T-helper 1 cell (primary cell): ENCODE measurements at places on chromosomes 5 and 9.

DNA sequence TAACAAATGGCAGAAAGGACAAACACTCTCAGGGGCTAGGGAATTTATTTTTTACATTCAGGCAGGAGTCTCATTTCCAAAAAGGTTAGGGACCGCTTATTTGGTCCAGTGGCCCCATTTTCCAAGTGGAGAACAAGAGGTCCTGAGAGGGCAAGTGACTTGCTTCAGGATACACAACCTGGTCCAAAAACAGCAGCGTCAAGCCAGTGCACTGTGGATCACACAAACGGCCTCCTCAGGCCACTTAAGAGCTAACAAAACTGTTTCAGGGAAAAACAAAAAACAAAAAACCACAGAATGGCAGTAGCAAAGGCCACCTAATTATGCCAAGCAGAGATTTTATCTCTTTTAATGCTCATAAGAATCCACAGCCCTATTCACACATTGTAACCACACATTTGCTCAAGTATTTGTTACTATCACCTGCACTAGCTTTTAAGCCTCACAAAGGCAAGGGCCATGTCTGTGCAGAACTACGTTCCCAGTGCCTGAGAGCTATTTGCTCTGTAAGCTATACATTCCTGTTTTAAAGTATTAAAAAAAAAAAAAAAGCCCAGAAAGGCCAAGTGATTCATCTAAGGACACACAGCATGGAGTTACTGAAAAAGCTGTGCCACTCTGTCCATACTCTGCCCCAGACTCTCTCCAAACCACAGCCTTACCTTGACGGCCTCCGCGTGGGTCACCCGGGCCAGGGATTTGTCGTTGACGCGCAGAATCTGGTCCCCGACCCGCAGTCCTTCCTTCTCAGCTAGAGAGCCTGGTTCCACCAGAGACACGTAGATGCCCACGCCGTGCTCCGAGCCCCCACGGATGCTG, 1.5 kb downstream of the WHRN start:
- no peak for DNase-seq

GRCh38 chr9:95511952-95512708, 4.6 kb downstream of the PTCH1 start:
- DNase-seq, result no peak

DNA sequence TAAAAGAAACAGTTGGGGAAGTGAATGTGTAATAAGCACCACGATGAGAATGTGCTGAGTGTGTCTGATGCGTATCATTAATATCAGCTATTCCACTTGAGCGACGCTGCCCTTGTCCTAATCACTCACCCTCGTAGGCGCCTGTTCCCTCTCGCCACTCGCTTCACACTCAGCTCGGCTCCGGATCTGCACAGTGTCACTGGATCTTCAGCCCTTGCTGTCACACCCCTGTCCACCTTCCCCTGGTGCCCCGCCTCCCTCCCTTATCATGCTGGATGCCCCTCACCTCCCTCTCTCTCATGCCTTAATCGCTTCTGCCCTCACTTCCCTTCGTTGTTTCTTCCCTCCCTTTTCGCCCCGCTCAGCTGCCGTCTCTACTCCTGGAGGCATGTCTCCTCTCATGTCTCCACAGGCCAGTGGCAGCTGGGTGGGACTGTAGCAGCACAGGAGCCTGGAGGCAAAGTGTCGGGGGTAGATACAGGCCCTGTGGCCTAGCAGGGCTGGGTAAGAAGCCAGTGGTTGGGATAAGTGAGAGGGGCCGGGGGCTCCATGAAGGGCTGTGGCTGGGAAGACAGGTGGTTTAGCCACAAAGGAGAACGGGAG, 43.5 kb downstream of the ANKDD1B start:
- DNase-seq, result no peak

GRCh38 chr5:158463188-158463587, 604.2 kb upstream of the CLINT1 start:
- DNase-seq, result no peak

- no peak for DNase-seq
These were observed 33.4 kb upstream of the NCS1 start for GRCh38 chr9:130138791-130139190.

DNA sequence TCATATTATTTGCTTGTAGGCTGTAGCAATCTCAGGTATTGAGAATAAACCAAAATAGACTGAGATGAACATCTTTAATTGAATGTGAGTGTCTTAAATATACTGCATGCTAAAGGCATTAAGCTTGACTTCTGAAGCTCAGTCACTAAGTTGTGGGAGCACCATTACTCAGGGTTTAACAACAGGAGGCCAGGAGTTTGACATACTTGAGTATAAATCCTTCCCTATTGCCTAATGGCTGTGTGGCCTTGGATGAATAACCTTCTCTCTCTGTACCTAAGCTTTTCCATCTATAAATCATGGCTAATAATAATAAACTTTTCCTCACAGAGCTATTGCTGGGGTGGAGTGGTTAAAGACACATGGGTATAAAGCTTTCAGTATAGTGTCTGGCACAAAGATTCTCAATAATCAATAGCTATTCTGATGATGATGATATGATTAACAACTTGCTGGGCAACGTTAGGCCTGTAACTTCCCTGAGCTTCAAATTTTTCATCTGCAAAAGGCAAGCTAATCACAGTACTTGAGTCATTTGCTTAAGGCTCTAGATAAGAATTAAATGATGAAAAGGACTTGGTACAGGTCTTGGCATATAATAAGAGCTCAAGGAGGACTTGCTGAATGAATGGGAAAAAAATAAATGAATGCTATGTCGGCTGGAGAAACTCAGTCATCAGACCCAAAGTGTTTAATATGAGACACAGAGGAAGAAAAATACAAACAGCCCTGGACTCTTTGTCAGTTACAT, 174.0 kb upstream of the IL12B start:
- no peak for DNase-seq

GRCh38 chr9:91386765-91387164, 25.0 kb upstream of the AUH start:
- no peak for DNase-seq

- no peak for DNase-seq
These were observed 467.5 kb downstream of the DTWD2 start for GRCh38 chr5:118520771-118521415.

GRCh38 chr5:14331386-14331781, 188.2 kb downstream of the TRIO start:
- DNase-seq, result no peak

GRCh38 chr5:124744170-124744971, 2.1 kb downstream of the ZNF608 start:
- no peak for DNase-seq

DNA sequence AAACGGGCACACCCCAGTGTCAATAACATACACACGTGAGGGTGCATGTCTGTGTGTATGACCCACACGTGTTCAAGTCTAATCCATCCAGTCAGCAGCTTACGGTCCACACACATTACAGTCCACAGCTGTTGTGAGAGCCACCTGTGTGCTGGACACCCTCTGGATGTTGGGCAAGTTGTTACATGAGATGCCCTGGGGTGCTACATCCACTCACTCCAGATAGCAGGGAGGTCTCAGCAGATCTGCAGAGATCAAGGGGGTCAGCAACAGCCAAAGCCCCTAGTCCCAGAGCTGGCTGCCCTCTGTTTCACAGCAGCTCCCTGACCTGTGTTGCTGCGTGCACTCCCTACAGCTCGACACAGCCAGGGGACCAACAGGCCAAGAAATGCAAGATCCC, 4.3 kb upstream of the AIF1L start:
- DNase-seq, result no peak

DNA sequence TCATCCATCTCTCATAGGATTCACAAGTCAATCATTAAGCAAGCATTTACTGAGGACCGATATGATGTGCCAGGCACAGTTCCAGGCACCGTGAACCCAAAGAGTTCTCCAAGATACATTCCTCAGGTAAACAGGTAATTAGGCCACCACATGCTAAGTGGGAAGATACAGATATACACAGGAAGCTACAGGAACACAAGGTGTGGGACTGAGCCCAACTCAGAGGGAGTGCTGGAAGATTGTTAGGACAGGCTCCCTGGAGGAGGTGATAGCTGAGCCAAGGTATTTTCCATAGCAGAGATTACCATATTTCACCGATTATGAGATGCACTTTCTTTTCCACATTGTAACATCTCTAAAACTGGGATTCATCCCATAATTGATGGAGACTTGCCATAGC, 31.4 kb upstream of the RAI14 start:
- DNase-seq, result no peak

GRCh38 chr9:76560481-76560922, 101.5 kb downstream of the GCNT1 start:
- DNase-seq, result no peak

DNA sequence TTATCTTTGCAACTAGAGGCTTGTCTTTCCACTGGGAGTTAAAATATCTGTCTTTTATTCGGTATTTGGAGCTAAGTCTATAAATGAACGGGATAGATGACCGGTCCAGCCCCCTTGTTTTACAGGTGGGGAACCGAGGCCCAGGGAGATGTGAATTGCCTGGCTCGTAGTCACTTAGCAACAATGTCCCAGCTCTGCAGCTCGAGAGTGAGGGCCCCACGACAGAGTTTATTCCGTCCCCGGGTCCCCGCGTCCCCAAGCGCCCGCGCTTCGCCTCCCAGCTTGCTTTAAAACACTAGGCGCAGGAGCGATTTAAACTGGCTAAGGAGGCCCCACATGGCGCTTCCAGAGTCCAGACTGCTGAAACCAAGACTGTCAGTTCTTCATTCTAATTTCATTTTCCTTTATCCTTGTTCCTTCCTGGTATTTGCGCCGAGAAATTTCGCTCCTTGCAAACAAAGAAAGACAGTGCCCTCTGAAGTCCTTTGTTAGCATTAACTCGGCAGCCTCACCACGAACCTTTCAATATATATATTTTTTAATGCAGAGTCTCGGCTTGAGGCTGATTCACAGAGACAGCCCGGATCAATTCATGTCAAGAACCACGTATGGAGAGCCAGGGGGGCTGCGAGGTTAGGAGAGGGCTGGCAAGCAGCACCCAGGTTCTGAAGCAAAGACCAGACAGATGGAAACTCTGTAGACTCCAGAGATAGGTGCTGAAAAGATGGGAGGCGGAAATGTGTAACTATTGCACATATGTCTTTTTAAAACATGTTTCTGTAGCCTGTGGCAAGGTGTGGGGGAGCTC, 1.4 kb upstream of the ENC1 start:
- DNase-seq, result no peak

DNA sequence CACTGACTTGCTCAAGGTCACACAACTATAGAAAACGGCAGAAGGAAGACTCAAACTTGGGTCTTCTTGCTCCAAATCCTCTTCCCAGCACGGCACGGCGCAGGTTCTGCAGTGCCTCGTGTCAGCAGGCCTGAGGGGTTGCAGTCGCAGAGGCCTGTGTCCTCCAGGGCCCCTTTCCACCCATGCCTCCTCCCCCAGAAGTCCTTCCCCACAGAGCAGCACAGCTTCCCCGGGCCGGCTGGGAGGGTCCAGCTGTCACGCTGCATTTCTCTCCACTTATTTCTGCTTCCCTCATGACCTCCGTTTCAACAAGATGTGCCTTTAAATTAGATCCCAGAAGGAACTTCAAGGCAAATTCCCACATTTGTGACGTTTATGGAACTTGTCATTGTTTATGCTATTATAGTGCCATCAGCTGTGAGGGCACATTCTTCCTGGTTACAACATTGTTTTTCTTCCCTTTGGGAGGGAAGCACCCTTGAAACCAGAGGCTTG, 148.4 kb downstream of the C5orf15 start:
- no peak for DNase-seq

DNA sequence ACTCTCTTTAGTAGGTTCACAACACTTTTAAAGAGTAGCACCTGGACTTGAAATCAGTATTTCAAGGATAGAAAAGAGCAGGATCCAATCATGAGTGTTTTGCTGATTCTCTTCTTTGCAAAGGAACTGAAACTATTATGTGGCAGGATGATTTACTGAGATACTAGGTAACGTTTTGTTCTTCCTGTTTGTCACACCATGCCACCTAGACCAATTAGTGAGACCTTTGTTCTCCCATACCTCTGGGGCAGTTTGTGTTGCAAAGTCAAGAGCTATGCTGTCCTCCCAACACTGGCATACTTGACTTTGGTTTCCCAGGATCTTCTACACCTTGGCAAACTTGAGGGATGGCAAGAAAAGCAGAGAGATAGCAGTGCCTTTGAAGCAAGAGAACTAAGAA, 43.4 kb downstream of the PPP1R2B start:
- no peak for DNase-seq

DNA sequence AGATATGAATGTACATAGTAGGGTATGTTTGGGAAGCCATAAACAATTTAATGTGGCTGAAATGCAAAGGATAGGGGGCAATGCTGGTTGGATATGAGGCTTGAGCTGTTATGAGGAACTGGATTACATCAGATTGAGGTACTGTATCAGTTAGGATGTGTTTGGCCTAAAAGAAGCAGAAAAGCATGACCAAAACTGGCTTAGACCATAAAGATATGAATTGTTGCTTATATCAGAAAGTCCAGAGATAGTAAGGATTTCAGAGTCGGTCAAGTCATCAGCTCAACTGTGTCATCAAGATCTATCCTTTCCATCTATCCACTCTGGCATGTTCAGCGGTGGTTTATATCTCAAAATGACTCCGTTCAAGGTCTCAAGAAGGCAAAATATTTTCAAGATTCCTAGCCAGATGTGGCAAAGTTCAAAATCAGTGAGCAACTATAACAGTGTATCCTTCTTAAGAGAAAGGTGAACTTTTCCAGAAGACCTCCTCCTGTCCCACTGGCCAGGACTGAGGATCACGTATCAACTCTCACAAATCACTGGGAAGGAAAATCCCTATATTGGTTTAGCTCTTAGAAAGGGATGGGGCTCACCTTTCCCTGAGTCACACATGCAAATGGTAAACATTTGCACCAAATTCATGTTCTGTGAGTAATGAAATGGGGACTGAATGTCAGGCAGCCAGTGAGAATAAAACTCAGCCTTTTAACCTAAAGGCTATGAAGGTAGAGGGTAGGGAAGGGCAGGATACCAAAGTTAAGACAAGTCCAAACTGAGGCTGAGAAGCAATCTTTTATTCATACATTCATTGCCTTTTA, 257.8 kb downstream of the TRIM32 start:
- DNase-seq, result no peak

DNA sequence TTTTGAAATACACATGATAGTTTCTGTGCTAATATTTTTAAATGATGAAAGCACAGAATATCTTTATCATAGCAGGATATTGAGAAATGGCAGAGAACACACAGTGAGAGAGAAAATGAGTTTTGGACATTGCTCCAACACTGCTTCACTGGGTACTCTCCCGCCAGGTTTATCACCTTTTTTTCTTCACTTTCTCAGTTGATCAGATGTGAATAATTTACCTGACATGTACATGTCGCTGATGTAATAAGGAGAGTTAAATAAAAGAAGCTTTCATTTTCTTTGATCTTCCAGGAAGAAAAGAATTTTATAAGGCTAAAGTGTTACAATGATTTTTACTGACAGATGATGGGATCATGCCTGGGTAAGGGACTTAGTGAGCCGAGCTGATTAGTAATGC, 134.5 kb downstream of the ALDH1A1 start:
- no peak for DNase-seq

DNA sequence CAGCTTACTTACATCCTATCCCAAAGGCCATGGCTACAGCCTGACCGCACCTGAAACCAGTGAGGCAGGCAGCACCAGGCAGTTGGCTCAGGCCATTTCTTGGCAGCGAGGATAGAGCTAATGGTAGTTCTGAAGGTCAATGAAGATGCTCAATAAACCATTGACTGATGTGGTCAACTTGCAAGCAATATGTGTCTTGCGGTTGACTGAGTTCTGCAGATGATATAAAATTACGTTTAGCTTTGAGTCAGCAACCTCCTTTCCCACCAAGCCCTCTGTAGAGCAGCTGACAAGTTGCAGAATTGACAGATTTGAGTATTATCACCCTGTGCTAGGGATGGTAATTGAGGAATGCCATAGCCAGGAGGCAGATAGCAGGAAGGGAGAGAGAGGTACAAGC, 189.0 kb upstream of the PUM3 start:
- no peak for DNase-seq

GRCh38 chr9:83419961-83420360, 118.2 kb downstream of the FRMD3 start:
- DNase-seq, result no peak
